ENCODE measurements at places on chromosomes 16 and 17.

- no peak for DNase-seq
These were observed 59.8 kb downstream of the MGAT5B start for GRCh38 chr17:76927982-76928381.

DNA sequence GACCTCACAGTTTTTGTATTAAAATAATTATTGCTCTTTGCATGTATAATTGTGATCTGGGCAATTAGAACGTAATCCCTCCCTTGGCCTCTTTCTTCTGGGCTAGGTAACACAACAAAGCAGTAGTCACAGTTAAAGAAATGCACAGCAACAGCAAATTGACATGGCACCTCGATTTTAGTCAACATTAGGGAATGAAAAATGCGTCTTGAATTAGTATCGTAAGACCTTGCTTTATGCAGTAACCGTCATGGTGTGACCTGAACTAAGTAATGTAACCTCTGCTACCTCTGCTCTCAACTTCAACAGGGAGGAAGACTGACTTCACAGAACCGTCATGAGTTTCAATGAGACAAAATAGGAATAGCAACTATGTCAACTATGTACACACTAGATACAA is 265.4 kb upstream of the MAF start:
- DNase-seq = no peak

DNA sequence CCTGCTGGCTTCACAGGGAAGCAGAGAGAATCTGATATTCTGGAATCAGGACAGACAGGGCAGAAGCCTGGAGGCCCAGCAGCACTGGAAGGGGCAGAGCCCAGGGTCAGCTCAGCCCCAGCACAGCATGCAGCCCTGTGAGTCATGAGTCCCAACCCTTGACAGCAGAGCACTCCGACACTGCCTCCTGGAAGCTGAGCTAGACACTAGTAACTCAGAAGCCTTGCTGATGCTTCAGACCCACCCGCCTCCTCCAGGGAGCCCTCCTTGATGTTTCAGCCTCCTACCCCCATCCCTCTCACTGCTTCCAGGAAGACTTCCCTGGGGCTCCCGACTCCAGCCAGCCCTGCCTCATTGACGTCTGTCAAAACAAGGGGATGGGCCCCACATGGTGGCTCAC is 6.9 kb downstream of the CAMKK1 start:
- DNase-seq = no peak

GRCh38 chr17:78442648-78443218 is 64.3 kb downstream of the PGS1 start:
- peak; percentile 54 for DNase-seq

DNA sequence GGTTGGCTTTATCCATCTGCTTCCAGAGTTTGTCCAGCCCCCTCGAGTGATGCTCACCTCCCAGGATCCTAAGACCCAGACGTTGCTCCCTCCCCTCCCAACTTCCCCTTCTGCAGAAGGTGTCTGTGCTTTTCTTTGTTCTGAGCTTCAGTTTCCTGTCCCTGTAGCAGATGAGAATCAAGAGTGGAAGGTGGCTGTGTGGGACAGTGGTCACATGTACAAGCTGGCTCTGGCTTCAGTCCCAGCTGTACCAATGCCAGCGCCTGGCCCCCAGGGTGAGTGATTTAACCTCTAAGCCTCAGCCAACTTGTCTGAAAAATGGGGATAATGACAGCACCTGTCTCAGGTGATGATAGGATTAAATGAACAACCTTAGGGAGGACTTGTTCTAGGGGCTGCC is 7.7 kb downstream of the PRR15L start:
- DNase-seq = no peak

GRCh38 chr17:73342050-73342522 is 30.3 kb upstream of the CDC42EP4 start:
- peak; percentile 52 for DNase-seq

GRCh38 chr16:2500430-2500917 is 13.3 kb upstream of the ATP6V0C start:
- DNase-seq = no peak

DNA sequence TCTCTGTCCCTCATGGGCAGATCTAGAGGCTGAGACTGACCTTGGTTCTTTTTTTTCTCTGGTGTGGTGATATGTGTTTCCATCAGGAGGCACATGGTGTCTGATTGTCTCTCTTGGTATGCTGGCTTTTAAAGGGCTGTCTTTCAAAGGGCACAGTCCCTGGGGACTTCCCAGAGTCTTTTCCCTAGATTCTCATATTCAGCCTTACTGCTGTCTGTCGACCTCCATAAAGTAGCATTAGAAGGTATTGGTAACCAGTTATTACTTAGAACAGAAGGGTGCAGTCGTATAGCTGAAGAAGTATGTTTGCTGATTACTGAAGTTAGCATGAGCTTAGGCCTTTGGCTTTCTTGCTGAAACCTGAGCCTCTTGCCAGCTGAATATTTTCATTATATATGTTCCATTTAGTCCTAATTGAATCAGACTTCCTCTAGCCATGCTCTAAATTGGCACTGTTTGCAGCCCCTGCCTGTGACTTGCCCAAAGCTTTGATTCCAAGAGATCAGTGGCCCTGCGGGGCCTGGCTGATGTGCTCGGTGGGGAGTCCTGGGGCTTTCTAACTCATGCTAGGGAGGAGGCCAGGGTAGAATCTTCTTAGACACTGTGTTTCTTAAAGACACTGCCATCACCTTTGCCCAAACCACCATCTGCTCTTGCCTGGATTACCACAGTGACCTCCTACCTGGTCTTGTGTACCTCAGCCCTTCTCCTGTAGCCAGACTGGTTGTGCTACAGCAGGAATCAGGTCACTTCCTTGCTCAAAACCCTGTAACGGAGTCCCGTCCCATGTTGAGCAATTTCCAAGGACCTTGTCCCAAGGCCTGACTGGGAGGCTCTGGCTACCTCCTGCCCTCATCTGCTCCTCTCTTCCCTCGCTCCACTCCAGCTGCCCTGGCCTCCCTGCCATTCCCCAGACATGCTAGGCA is 71.5 kb downstream of the WWP2 start:
- DNase-seq = no peak

DNA sequence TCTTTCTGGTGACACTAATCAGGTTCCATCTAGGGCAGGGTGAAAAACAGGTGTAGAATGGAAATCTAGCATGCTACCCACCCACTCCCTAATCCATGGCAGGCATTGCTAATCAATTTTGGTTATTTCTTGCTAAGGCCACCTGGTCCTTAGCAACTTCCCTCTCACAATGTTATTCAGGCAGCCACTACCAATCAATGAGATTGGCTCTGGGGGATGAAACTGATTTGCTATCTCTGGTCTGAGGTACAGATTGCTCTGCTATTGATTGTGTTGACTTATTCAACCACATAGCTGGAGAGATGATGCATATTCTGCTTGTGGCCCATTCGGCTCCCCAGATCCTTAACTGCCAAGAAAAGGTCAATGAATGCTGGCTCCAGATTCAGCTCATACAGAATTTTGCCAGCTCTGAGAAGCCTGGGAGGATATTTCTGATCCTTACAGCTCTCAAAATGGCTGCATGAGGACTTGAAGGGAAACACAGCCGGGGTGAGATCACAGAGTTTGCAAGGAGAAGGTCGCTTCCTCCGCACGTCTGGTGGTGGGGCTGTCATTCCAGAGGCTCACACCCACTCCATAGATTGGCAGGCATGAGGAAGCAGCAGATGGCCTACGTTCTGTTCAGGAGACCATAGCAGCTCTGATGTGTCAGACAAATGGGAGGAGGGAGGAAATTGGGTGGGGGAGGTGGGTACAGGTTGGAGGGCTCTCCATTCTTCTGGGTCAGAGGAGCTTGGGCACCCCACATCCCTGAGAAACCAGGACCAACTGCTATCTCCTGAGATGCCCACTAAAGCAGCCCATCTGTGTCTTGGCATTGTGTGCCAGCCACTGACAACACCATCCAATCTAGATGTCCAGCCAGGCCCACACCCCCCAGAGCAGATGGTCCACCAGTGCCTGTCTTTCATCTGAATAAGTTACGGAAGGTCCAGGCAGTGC is 22.3 kb downstream of the SEZ6 start:
- no peak for DNase-seq

DNA sequence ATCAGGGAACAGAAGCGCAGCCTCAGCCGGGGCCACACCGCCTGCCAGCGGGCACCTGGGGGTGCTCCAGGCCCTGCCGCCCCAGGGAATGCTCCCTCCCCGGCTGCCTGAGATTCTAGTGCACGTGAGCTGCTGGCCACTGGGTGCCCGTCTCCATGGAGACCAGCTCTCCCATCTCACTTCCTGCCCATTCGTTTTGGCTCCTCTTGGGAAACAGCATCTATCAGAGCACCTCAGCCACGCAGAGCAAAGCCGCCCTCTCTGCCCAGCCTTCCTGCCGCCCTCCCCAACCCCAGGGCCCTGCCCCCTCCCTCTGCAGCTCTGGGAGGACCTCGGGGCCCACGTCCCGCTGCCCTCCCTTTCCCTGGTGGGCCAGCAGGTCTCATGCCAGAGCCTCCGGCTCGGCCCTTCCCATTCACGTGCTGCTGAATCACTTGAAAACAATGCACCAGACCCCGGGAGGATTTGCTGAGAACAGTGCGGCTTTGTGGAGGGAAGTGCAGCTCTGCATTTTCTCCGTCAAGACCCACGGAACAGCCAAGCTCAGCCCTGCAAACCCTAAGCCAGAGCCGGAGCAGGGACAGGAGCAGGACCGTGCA is 19.4 kb downstream of the CEP295NL start:
- no peak for DNase-seq

DNA sequence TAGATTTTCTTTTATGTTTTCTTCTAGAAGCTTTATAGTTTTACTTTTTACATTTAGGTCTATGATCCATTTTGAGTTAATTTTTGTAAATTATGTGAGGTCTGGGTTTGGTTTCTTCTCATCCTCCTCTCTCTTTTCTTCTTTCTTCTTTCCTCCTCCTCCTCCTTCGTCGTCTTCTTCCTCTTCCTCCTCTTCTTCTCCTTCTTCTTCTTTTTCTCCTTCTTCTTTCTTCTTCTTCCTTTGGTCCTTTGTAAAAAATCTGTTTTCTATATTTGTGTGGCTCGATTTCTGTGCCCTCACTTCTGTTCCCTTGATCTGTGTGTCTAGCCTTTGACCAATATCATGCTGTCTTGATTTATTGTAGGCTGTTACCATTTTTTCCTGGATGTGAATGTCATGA is 5.0 kb upstream of the SLC25A35 start:
- DNase-seq = no peak

DNA sequence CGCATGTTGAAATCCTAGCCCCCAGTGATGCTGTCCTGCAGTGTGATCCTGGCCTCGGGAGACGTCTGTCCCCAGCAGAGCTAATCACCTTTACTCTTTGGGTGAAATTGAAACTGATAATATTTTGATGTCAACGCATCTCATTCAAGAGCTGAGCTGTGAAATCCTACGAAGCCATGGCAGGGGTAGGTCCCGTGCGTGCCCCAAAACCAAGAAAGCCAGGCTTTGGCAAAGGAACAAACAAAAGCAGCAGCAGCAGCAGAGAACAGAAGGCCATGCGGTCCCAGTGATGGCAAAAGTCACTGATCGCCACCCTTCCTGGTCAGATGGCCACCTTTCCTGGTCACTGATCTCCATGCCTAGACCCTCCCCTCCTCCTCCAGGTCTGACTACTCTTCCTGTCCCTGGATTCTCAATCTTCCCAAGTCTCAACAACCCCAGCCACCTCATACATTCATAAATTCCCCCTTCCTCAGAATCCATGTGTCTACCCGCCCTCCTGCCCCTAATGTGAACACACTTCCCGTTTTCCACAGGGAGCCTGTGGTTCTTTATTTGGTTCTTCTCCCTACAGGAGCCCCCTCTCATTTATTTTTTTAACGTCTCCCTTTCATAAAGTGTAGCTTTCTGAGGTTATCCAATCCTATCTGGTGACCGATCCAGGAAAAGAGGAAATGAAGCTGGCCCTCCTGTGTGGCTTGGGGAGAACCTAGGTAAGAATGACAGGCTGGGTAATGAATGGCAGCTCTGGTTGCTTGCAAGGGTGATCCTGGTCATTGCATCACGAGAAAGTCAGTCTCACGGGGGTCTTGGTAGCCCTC is 50.3 kb downstream of the CPPED1 start:
- DNase-seq = no peak

DNA sequence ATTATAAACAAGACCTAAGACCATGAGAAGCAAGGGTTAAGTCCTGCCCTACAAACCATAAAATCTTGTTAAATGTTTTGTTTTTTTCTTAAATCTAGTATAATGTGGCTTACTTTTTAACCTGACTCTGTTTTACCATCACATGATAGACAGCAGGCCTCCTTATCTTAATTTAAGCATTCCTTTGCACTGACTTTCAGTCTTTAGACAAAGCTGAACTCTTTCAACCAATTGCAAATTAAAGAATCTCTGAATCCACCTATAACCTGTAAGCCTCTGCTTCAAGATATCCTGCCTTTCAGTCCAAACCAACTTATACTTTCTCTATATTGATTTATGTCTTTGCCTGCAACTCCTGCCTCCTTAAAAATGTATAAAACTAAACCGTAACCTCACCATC is 478.5 kb downstream of the GRIN2A start:
- DNase-seq = no peak

DNA sequence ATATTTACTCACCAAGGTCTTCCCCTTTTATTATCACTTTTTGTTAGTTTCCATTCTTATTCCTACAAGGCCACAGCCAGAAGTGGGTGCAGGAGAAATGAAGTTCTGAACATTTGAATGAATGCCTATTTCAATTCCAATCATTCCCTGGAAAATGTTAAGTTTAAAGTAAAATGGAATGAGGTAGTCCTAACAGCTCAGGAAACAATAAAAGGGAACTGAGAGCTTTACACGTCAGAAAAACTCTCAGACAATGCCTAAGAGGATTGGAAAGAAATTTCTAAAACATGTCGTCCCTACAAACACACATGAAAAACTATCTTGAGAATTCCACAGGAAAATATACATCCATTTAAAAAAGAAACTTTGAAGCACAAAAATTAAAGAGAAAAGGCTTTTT is 238.8 kb downstream of the STX8 start:
- DNase-seq = no peak

DNA sequence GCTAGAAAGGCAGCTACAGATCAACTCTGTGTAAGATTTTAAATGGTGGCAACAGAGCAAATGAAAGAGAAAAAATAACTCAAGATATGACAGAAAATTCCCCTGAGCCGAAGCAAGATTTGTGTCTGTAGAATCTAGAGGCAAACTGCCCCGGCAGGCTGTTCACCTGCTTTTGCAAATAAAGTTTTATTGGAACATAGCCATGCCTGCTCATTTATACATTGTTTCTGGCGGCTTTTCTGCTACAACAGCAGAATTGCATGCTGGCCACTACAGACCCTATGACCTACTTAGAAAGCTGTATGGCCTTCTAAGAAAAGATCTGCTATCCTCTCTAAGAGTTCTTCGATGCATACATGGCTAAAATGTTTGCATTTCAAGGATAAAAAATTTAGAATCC is 119.5 kb downstream of the SALL1 start:
- DNase-seq = no peak

GRCh38 chr16:57500578-57501111 is 14.4 kb upstream of the DOK4 start:
- no peak for DNase-seq
